Left cardiac atrium (tissue), 4 donors: ENCODE measurements at places on chromosomes 12 and 14.

DNA sequence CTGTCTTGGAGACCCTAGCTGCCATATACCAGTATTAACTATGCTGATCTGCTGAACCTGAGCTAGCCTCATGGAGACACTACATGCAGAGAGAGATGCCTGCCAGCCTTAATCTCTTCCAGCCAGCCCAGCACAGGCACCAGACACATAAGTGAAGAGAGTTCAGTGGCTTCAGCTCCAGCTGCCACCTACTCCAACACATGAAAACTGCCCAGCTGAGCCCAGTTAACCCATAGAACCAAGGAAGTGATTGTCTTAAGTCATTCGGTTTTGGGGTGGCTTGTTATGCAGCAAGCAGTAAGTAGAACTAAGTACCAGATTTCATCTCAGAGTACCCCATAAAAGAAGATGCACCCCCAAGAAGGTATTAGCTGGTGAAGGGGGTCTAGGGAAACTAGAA, 7.6 kb downstream of the SERPINA11 start:
- DNase-seq, result no peak

DNA sequence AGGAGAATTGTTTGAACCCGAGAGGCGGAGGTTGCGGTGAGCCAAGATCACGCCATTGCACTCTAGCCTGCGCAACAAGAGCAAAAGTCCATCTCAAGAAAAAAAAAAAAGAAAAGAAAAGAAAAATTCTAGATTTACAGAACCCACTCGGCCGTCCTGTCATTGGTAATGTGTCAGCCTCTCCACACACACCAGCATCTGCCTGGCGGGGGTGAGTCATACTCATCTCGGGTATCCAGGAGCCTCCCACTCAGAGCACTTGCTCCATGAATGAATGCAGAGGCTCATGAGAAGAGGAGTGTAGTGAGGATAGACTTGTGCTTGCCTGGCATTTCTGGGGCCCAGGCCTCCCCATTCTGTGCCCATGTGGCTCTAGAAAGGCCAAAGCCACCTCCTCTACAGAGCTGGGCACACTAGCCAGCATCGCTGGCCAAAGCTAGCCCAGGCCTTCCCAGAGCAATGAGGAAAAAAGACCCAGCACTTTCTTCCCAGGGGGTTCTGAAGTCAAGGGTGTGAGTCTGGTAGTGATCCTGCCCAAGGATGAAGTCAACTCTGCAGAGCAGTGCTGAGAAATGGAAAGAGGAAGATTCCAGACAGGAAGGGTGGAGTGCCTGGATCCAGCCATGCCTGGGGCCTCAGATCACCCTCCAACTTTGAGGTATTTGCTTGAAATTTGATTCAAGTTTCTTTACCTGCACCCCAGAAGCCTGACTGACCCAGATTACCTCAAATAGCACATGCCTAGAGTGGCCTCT, 31.2 kb upstream of the KLC1 start:
- DNase-seq, result peak; percentile 53

DNA sequence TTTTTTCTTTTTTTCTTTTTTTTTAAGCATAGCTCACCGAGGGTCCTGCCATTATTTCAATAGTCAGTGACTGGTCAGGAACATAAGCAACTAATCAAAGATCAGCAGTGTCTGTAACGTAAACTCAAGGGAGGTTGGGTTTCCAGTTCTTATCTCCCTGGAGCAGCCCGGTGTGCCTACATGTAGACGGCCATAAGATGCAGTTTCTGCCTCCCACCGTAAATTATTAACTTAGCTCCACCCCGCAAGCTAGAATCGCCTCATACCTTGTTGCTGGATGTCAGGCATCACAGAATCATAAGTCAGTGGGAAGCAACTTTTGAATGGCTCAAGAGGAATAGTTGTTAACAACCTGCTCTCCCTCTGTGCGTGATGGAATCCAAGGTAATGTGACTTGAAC, at the start of gene MYO1H:
TSS of gene MYO1H (plus strand) at position 312 of the 400 bp plus-strand sequence. CDS start at position 373, 61 bp downstream.
- no peak for DNase-seq

DNA sequence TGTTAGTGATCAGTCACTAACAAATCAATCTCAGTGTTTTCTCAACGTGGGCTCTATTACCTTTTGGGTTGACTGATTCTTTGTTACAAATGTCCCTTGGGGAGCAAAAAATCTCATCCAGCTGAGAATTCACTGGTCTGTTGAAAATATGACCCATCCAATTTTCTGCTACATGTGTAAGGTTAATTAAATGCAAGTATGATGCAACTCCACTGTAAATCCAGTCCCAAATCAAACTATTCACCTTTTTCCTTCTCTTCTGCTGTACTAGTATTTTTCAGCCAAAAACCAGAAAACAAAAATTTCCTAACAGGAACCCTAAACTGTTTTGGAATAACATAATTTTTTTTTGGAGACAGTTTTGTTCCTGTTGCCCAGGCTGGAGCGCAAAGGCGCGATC, 2.2 kb downstream of the ERH start:
- DNase-seq, result no peak

DNA sequence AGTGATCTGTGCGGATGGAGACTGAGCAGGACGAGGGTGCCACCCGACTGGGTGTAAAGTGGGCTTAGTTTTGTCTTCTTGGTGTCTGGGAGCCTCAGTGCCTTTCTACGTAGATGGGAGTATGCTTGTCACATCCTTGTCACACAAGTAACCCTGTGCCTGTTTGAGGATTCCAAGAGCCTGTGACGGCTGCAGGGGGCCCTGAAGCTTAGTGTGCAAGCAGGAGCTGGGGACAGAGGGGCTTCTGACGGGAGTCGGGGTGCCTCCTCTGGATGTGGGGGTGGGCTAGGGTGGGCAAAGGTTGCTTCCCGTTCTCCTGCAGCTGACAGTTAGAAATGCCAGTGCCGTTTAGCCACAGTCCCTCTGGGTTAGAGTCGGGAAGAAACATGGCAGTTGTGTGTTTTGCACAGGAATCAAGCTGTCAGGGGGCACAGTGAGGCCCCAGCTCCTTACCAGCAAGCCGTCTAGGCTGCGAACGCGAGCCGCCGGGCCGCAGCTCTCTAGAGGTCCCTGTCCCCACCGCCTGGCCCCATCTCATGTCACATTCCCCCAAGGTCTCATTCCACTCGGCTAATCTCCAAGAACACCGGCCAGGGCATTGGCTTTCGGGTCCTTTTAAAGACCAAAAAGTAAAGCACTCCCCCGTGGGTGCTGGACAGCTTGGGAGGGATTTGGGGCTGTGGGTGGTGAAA, 7.0 kb downstream of the RTL1 start:
- DNase-seq, result no peak

DNA sequence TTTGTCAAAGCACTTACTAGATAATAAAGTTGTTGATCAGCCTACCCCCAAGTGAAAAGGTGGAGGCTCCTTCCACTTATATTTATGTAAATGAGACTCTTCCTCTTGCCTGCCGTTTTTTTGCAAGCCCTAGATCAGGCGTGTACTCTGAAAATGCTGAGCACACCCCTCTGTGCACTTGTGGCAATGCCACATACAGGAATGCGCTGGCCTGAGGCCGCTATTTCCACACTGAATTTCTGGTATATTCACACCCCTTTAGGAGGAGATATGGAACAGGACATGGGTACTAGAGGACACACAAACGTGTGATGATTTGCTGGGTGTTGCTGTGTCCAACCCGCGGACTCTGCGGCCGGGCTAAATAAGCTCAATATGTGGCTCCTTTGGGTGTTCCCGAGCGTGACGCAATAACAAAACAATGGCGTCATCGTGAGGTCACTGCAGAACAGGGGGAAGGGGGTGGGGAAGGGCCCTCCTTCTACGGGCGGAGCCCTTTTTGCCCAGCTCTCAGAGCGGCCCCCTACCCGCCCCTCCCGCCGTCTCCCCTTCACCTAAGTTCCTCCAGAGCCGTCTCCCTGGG, 554 bp upstream of the TSPAN31 start:
- DNase-seq, result peak; percentile 82

DNA sequence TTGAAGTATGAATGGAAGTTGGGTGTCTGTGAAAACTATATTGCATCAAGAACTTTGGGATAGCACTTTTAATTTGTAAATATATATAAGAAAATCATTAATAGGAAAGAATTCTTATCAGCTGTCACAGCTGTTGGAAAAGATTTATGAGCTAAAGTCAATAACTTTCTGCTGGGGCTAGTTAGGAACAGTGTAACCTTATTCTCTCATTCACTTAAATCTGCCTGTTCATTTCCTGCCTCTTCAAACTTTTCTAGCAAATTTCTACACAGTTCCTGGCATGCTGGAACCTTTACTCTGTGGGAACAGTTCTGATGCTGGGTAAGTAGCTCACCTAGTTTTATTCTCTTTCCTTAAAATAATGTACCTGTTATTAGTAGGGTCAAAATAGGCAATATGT, 109.9 kb downstream of the SCN8A start:
- no peak for DNase-seq

DNA sequence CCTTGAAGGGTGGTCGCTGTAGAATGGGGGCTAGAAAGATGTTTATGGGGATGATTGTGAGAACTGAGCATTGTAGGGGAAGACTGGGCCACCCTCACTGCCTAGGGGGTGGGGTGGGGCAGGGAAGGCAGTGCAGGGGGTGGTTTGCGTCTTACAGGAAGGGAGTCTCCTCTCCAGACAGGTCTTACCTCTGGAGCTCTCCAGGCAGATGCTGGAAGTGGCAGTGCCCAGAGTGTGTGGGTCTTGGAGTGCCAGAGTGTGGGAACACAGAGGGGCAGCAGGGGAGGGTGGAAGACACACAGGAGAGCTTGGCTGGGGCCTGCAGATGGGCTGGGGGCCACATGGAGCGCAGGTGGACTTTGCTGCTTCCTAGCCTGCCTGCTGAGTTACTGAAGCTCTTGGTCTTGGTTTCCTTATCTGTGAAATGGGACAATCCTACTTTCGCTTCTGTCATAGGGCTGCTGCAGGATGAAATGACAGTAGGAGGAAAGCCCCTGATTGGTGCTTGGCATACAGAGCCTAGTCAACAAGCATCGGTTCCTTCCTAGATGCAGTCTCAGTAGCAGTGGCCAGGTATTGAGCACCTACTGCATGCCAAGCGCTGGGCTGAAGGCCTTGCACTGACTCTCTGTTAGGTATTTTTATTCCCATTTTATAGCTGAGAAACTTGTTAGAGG, 118.3 kb downstream of the SLC25A47 start:
- DNase-seq, result no peak

DNA sequence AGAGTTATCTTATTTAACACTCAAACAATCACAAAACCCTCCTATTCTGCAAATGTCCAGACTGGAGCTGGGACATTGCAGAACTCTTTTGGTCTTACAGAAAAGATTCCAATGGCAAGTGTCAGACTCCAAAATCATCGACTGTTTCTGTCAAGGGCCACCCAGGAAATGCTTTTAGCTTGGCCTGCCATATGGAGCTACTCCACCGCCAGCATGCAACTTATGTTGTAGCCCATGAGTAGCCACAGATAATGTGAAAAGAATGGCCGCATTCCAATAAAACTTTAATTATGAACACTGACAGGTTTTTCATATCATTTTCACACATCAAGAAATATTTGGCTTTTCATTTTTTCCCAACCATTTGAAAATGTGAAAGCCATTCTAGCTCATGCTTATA, 57.5 kb downstream of the SYNE3 start:
- DNase-seq, result no peak
